ENCODE measurements at places on chromosomes 3 and 15.

DNA sequence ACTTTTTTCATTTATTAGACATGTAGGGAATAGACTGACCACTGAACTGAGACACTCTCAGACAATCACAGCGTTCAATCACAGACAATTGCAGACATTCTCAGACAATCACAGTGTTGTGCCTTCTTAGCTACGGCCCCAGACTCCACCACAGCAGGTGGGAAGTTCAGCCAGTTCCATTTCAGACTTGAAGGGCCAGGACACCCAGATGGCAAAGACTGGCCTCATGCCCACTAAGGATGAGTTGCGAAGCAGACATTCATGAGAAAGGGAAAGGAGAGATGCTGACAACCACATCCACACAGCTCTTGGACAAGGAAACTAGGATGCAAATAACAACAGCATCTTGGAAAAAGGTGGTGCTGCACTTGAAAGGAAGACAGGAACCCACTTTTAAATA is 21.9 kb upstream of the ALDH1L1 start:
- DNase-seq, result no peak

- no peak for DNase-seq
Observed at GRCh38 chr3:116038968-116039650, 406.2 kb downstream of the LSAMP start.

GRCh38 chr3:179702271-179702947 is 49.6 kb downstream of the USP13 start:
- DNase-seq, result no peak

DNA sequence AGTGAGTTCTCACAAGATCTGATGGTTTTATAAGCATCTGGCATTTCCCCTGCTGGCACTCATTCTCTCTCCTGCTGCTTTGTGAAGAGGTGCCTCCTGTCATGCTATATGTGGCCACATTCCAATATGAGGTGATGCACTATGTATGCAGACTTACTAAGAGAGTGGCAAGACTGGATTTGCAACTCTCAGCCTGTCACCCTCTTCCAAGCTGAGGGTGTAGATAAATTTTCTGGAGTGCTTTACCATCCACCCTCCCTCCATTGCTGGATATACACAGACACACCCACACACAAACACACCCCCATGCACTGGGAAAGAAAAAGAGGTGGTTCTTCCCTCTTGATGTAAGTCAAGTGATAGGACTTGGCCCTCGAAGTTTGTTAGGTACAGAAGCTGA is 30.2 kb upstream of the CHMP2B start:
- DNase-seq, result no peak

DNA sequence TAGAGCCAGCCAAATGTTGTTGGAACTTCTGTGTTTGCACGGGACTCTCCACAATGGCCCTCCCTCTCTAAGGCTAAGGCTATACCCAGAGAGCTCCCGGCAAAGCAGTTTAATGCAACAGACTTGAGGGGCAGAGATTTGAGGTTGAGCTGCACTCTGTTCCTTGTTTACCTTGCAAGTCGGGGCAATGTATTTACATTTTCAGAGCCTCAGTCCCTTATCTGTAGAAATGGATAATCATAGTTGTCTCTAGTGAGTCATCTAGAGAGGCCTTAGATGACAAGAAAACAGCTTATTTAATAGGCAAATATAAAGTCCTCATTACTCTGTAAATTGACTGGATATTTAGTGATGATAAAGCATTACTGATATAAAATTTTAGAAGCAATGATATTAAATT is 917.7 kb downstream of the MCTP2 start:
- no peak for DNase-seq

DNA sequence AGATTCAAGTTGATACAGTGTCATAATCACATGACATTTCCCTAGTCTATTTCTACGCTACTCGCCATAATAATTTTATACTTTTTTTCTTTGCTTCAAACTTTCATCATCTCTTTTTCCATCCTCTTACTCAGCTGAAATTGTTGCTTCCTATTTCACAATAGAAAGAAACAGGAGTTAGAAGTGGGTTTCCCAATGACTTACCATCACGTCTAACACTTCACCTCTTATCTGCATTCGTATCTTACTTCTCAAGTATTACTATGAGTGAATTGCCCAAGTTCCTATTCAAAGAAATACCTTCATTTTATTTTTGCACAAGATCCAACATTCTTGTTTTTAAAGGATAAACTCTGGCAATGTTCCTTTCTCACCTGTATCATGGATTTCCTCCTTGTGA is 1539.9 kb downstream of the SI start:
- no peak for DNase-seq

GRCh38 chr3:28698706-28699105 is 350.1 kb upstream of the AZI2 start:
- no peak for DNase-seq

GRCh38 chr15:57890351-57890750 is 175.2 kb downstream of the ALDH1A2 start:
- DNase-seq, result no peak

DNA sequence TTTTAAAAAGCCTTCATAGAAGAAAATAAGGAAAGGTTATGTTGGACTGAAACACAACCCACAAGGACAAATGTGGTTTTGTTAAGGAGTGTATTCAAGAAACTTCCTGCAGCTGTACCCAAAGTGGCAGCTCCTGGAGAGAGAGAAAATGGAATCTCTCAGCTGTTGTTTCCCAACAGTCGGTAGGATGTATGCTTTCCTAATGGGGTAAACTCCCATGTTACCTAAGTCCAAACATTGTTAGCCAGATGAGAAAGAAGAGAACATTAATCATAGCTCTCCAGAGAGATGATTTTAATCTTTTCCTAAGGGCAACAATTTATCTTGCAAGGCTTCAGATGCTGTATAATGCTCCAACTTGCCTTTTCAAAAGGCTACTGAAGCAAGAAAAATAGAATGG is 22.6 kb upstream of the TEX9 start:
- DNase-seq, result no peak

GRCh38 chr15:40764629-40765103 is 798 bp downstream of the GCHFR start:
- no peak for DNase-seq

GRCh38 chr3:158753854-158754253 is 21.6 kb upstream of the RARRES1 start:
- no peak for DNase-seq
